Activated CD4-positive, alpha-beta T cell treated with anti-CD3 and anti-CD28 coated beads, Interleukin-2, Interleukin-4, amounts not matched to agents 100 ng/mL and 50 ng/mL, durations not matched to agents 16 hours and 8 hours (primary cell): ENCODE measurements at places on chromosomes 2 and 18.
A peak's percentile ranks its signal among the peaks of the same experiment; 100 is the strongest.

DNA sequence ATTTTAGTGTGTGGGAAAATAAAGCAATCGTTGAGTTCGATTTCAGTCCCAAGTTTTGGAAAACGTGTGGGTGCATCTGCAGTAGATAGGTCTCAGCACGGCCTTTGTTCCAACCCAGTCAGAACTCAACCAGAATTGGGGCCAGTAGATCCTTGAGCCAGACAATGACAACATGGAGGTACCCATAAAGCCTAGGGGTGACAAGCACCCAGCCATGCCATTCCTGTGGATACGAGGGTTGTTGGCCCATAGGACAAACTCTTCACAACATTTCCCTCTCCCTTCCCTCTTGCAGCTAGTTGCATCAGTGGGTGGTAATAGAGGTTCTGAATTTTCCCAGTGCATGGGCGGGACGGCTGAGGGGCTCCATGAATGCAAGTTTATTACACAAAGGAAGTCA, 60.1 kb downstream of the ST3GAL5 start:
- no peak for DNase-seq

DNA sequence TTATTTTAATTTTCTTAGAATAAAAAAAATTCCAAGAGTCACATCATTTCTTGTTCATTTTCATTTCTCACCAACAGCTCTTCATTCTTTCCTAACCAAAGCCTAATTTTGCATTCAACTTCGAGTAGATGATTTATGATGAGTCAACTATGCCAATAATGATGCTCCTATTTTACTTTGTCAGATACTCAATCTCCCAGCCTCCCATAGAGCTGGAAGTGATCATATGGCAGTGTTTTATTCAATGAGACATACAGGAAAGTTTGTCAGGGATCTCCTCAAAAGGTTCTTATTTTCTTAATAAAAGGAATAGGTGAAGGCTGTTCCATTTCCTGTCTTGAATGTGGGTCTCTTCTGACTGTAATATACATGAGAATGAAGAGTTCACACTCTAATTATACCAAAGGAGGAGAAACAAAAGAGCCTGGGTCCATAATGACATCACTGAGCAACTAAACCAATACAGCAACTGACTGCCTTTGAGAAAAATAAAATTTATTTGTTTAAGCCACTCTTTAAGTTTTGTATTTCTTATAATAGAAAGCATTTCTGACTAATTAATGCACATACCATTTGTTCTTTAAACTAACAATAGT, 231.2 kb upstream of the CYP26B1 start:
- no peak for DNase-seq

DNA sequence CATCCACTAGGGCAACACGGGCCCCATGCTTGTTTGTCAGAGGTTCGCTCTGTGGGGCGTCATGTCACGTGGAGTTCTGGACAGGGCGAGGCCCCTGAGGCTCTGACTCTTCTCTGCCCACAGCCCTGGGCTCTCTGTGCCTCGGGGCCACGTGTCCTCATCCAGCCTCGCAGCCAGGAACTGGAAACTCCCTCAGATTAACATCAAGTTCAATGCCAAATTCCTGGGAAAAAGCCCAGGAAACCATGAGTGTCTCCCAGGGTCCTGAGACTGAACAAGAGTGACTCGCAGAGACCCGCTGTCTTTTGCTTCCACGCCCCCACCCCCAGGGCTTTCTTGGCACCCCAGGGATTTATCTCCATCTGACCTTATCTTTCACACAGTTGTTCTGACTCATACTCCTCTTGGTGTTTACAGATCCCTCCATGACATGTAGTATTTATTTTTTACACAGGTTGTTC, 174.0 kb upstream of the PIEZO2 start:
- no peak for DNase-seq

GRCh38 chr18:46636040-46636630, 20.9 kb downstream of the LOXHD1 start:
- no peak for DNase-seq

GRCh38 chr2:50597206-50597605, 434.7 kb downstream of the NRXN1 start:
- DNase-seq: no peak

- no peak for DNase-seq
Measured at GRCh38 chr2:138391946-138392345, 109.6 kb upstream of the SPOPL start.

- no peak for DNase-seq
Measured at GRCh38 chr2:172357442-172357841, 69.9 kb upstream of the ITGA6 start.

DNA sequence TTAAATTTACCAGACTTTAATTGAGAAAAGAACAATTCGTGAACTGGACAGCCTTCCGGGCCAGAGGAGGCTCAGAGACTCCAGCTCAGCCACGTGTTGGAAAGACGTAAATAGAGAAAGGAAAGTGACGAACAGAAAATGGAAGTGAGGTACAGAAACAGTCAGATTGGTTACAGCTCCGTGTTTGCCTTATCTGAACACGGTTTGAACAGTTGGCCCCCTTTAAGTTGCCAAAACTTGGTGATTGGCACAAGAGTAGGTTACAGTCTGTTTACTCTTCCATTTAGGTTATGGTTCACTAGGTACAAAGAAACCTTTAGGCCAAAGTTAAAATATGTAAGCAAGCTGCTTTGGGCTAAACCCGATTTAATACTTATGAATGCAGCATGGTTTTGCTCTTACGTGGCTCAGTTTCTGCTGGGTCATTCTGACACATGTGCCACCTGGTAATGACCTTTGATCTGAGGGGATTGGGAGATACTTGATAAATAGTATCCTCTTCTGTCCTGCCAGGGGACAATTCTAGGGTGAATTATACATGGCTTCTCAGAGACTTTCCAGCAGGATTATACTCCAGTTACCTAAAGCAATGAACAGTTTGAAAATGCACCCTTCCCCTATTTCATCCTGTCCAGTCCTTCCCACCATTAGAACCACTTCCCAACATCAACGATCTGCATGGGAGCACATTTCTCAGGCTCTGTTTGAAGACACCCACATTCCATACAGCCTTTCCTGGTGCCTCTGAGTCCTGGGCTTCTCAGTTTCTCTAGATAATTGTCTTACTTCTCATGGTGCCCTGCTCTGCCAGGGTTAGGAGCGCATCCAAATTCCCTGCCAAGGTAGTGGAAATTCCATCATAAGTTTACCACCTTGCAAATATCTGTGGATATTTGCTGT, 65.1 kb upstream of the TGIF1 start:
- DNase-seq: no peak

DNA sequence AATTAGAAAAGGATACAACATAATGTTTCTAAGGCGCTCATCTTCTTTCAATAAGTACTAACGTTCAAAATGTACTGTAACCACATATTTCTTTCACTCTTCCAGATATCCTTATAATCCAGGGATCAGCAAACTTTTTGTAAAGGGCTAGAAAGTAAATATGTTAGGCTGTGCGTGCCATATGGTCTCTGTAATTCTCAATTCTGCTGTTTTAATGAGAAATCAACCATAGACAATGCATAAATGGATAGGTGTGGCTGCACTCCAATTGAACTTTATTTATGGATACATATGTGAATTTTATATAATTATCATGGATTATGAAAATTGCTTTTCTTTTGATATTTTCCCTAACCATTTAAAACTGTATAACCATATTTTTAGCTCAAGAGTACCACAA, 459.4 kb downstream of the EPHA4 start:
- no peak for DNase-seq

DNA sequence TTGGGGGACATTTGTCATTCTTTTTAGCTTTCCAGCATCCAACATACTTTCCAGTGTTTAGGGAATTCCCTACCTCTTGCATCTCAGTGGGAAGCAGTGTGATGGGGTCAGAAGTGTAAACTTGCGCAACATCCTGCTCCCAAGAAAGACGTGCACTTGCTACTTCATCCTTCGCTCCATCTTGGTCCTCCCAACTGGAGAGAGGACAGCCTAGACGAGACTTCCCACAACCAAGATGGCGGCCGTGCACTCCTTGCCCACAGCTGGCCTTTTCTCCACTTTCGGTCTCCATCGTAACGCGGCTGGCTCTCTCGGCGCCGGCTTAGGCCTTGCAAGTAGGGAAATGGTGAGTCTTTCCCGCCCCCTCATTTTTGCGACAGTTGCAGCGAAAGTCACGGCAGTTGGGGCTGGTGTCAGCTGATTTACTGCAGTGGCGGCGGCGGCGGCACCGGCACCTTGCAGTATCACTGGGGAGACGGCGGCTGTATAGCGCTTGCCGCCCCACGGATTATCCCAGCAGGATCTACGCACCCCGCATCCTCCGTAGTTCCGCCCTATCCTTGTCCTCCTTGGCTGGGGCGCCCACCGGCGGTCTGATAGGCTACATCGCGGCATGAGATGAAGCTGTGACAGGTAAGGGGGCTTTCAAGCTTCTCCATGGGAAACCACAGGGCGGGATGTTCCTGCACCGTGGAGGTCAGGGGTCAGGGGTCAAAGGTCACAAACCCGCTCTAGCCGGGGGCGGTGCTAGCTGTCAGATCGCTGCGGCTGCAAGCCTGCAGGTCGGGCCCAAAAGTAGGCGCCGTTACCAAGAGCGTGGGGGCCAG, at the start of gene WDR7:
Gene WDR7 (plus strand): TSS at position 416 of the 827 bp plus-strand sequence. CDS start 21,157 bp downstream, outside the sequence.
- DNase-seq: peak; percentile 96

GRCh38 chr2:242034996-242035814, 165.7 kb downstream of the RTP5 start:
- DNase-seq: no peak

DNA sequence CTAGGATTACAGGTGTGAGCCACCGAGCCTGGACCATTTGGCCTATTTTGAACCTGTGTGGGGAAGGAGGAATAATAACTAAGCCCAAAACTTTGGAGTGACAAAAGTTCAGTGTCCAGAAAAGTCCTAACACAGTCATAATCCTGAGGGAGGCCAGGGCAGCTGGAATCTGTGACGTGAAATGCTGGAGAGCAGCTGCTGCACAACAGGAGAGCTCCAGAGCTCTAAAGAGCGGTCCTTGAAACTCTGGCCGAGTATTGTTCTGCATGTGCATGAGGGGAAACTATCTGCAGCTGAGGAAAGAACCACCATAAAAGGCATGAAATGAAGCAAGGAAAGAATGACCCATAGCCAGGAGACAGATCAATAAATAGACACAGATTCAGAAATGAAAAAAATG, 27.8 kb downstream of the HADHA start:
- no peak for DNase-seq

GRCh38 chr18:79335833-79336360, 59.8 kb upstream of the NFATC1 start:
- no peak for DNase-seq

DNA sequence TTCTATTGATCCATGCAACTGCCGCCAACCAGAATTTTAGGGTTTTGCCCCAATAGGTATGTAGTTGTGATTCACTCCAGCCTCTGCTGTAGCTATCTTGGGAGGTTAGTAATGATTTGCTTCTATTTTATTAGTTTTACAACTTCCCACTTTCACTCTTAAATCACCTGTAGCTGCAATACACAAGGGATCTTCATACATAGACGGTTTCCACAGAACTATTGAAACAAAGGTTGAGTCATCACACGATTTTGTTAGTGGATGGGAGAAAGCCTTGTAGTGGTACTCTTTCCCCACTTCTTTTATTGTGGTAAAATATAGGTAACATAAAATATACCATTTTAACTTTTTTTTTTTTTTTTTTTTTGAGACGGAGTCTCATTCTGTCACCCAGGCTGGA, 104.2 kb upstream of the SPRED2 start:
- peak; percentile 11 for DNase-seq

DNA sequence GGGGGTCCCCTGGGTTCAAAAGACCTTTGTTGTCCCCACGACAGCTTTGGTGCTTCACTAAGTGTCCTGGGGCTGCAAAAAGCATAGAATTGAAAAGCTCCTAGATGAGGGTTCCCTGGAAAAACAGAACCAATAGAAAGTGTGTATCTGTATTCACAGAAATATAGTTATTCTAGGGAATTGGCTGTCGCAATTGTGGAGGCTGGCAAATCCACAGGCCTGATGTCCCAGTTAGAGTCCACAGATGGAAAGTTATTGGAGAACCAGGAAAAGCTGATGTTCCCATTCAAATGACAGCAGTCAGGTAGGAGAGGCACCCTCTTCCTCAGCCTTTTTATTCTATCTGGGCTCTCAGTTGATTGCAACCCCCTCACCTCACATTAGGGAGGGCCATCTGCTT, 65.5 kb downstream of the LONRF2 start:
- DNase-seq: no peak

- no peak for DNase-seq
Measured at GRCh38 chr2:238167761-238168160, 9.0 kb downstream of the ERFE start.

DNA sequence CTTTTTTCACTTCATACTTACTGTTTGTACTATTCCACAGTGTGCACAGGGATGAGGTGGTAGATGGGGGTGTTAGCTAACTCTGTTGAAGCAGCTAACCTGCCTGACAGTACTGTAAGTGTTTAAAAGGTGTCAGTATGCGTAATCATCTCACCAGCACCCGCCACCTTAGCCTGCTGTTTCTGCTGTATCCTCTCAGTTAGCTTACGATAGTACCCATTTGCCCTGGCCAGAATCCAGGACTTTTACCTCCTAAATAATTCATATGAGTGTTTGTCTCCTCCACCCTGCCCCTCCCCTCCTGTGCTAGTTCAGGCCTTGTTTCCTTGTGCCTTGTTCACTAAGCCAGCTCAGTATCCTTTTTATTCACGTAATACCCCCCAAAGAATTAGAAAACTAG, 34.2 kb downstream of the TRAPPC12 start:
- DNase-seq: no peak
